ENCODE measurements at places on chromosomes 5 and 9.

GRCh38 chr9:110582156-110582555 lies 2.6 kb upstream of the SVEP1 start:
- no peak for DNase-seq

- DNase-seq: no peak
Observed at GRCh38 chr5:94396687-94397086, 221.7 kb downstream of the KIAA0825 start.

GRCh38 chr9:90965226-90966030 lies 163.8 kb downstream of the SYK start:
- no peak for DNase-seq

GRCh38 chr9:126761274-126761673 lies 43.6 kb upstream of the ZBTB43 start:
- no peak for DNase-seq

DNA sequence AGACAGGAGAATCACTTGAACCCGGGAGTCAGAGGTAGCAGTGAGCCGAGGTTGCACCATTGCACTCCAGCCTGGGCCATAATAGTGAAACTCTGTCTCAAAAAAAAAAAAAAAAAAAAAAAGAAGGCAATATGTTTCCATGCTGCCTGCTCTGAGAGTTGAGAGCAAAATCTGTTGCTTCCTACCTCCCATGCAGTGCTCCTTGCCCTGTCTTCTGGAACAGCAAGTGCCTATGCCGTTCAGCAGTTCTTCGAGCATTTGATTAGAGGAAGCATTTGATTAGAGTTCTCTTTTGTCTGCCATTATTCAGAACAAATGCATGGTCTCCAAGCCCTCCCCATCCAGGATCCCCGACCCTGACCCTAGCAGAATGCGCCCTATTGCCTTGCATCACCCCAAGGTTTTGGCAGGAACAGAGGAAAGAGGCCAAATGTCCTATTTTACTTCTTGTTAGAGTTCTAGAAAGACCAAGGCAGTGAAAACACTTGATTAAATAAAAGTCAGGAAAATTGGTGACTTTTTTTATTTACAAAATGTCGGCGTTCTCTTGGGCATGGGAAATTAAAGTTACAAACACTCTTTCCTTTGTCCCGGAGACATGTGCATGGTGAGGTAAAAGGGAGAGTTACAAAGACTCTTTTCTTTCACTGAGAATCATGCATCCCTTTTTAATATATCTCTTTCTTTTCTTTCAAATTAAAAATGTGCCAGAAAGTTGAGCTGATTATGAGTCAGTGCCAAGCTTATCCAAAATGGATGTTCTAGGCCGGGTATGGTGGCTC lies 27.8 kb upstream of the FSD1L start:
- DNase-seq: no peak

GRCh38 chr5:95149387-95149786 lies 135.5 kb downstream of the MCTP1 start:
- no peak for DNase-seq

- DNase-seq: no peak
Observed at GRCh38 chr5:91282210-91282609, 100.9 kb downstream of the ARRDC3 start.

DNA sequence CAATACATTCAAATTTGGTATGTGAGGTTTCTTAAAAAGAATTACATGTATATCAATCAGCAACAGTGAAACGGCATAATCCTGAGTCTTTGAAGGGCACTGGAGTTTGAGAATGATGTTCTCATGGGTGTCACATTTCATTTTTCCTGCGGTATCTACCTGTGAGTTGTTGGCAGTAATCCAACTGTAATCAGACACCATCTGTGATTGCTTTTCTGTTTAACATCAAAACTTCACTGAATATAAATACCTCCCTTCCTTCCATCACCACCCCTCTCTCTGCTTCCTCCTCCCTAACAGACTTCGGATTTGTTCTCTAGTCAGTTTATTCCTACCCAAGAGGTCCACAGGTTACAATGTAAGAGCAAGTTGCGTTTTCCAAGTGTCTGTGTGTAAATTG lies 275.2 kb upstream of the PCSK5 start:
- no peak for DNase-seq

DNA sequence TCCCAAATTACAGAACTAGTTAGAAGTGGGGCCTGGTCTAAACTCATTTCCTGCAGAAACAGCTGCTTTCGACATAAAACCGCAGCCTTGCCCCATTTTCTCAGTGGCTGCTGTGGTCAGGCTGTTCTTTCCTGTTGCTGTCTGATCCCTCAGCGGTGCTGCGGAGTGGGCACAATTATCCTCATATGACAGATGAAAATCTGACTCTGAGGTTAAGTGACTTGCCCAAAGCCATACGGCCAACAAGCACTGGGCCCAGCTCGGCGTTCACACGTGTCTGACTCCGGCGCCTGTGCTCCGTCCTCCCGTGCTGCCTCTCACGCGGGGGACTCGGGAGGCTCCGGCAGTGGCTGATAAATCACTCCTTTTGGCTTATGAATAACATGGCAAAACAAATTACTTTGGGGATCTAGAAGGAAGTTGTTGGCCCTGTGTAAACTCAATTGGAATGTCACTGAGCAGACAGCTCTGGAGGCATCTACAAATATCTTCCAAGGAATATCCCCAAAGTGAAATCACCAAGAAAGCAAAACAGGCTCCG lies 142.6 kb upstream of the LMX1B start:
- peak; percentile 79 for DNase-seq

- DNase-seq: peak; percentile 68
Observed at GRCh38 chr9:32571969-32572899, 725 bp downstream of the NDUFB6 start.

GRCh38 chr5:76333571-76333970 lies 69.5 kb upstream of the IQGAP2 start:
- no peak for DNase-seq

GRCh38 chr5:95673081-95673480 lies 9.7 kb downstream of the SPATA9 start:
- no peak for DNase-seq

- DNase-seq: no peak
Observed at GRCh38 chr9:112836394-112836793, 54.3 kb downstream of the SLC46A2 start.

GRCh38 chr9:98900244-98900643 lies 43.5 kb upstream of the COL15A1 start:
- no peak for DNase-seq

GRCh38 chr9:10228082-10228481 lies 384.7 kb downstream of the PTPRD start:
- no peak for DNase-seq

DNA sequence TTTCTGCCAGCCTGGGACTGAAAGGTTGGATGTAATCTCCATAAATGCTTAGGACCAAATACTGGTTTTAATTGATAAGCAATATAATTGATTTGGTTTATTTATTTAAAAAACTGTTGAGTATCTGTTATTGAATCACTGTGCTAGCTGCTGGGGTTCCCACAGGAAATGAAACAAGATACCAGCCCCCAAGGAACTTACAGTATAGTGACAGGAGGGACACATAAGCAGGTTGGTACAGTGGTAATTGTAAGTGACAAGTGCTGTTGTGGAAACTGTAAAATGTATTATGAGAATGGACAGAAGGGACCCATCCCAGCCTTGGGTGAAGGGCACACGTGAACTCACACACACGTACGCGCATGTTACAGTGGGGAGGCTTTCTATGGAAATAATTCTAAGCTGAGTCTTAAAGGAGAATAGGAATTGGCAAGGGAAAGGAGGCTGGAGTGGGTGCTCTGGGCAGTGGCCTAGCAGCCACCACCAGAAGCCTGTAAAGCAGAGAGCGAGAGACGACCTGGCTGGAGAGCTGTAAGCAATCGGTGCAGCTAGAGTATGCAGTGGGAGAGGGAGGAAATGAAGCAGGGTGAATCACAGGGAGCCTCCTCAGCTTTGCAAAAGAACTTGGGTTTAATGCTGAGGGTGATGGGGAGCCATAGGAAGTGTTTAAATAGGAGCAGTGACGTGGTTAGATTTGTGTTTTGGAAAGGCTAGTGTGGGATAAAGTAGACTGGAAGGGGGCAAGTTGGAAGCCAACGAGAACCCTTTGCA lies 39.3 kb downstream of the GLRA1 start:
- DNase-seq: no peak

DNA sequence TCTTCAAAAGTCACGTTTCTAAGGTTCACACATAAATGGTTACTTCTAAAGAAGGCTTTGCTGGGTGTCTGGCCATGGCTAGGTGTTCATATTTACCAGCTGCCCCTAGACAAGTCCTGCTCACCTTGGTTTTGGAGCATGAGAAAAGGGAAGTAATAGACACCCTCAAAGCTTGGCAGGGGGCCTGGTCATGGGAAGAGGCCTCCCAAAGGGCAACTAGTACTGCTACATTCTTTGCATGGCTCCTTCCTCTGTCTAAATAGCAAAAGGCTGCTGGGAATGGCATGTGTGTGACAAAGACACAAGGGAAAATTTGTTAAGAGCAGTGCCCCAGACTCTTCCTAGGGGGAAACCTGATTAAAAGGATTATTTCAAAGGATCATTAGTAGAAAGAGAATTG lies 93.4 kb downstream of the NRG2 start:
- DNase-seq: no peak

DNA sequence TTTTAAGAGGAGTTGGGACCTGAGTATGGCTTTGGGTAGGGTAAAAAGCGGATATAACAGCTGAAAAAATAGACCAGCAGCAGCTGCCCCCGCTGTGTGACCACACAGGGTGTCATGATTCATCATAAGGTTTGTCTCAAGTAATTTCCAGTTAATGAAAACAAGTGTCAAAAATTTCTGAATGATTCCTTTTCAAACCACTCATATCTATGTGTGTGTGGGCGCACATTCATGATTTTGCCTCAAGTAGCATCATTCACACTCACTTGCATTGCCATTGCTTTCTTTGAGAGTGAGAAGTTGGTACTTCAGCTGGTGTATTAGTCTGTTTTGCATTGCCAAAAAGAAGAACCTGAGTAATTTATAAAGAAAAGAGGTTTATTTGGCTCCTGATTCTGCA lies 12.1 kb upstream of the TNFAIP8 start:
- no peak for DNase-seq

- no peak for DNase-seq
Observed at GRCh38 chr9:68498816-68499215, 41.9 kb downstream of the TMEM252 start.

GRCh38 chr5:1703352-1704050 lies 96.1 kb downstream of the MRPL36 start:
- no peak for DNase-seq

GRCh38 chr9:125990793-125991220 lies 243.6 kb downstream of the PBX3 start:
- no peak for DNase-seq

DNA sequence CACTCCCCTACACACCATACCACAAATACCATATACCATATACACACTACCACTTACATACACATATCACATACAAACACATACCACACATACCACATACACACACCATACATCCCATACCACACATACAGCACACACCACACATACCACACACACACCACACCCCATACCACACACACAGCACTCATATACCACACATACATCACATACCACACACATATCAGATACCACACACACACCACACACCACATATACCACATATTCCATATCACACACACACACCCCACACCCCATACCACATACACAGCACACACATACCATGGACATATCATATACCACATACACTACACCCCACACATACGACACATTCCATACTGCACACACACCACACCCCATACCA lies 276.6 kb downstream of the GADD45G start:
- DNase-seq: no peak

- DNase-seq: no peak
Observed at GRCh38 chr9:114906922-114907571, 23.3 kb downstream of the TNFSF8 start.

DNA sequence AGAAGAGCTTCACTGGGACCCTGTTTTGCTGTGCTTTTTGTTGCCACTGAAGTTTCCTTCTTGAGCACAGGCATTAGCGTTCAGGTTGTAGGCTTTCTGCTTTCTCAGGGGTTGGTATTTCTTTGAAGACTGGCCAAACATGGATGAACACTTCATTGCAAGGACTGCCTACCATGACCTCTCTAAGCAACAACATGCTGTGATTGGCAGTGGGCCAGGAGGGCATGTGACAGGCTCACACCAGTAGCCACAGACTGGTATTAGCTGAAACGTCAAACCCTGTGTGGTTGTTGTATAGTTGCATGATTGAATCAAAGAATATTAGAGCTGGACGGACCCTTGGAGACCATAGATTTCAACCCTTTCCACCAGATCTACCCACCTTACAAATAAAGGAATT lies 20.0 kb upstream of the MLANA start:
- no peak for DNase-seq

DNA sequence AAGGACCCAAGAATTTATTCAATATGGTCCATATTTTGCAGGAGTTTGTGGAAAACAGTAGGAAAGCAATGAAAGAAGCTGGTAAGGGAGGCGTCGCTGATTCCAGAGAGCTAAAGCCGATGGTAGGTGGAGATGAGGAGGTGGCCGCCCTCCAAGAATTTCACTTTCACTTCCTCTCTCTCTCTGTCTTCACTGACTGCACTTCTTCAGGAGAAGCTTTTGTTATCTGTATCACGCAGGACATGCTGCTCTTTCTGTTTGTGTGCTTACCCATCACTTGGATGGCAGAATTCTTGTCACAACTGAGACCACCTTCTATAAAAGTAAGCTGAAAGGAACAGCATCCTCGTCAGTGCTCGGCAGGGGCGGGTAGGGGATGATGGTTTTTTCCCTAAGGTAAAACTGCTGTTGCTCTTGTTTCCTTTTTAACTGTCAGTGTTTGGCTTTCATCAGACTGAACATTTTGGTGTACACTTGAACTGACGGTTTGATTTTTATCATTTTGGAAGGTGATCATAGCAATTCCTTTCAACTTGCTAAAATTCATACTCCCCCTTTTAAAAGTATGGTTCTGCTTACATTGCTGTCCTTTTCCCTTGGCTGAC lies 62.4 kb upstream of the FSD1L start:
- no peak for DNase-seq

- DNase-seq: no peak
Observed at GRCh38 chr5:65951330-65951729, 25.0 kb downstream of the ERBIN start.

- no peak for DNase-seq
Observed at GRCh38 chr5:978054-978453, 30.5 kb upstream of the NKD2 start.

DNA sequence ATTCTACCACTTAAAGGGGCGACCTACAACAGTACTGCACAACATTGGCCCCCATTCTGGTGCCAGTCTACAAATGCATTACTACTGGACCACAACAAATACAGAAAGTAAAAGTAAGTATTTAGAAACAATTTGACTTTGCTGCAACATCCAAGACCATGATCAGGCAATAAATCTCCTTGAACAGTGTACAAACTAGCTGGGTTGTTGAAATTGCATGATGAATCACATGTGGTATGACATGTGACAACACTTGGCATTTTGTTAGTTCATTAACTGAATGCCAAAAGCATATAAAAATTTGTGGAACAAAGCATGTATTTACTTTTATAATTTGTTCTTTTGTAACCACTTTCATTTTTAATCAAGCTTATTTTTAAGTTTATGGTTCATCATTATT lies 270.5 kb downstream of the NFIB start:
- DNase-seq: no peak

- no peak for DNase-seq
Observed at GRCh38 chr5:10691826-10692785, 68.9 kb downstream of the DAP start.

GRCh38 chr9:27112235-27112634 lies 3.2 kb downstream of the TEK start:
- DNase-seq: no peak

All from effector memory CD4-positive, alpha-beta T cell (primary cell).